ENCODE measurements at places on chromosomes 5 and 9.

GRCh38 chr9:76691517-76692313, 72.5 kb upstream of the PCA3 start:
- no peak for DNase-seq

DNA sequence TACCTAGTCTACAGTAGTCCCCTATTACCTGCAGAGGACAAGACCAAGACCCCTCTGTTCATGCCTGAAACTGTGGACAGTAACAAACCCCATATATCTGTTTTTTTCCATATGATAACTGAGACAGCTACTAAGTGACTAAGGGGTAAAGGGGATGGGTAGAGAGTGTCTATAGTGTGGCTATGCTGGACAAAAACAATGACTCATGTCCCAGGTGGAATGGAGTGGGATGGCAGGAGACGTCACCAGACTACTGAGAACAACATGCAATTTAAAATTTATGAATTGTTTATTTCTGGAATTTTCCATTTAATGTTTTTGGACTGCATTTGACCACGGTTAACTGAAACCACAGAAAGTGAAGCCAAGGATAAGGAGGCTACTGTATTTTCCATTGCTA, 171.8 kb downstream of the AGTPBP1 start:
- no peak for DNase-seq

- DNase-seq = no peak
Measured at GRCh38 chr9:113152699-113153098, 1.9 kb downstream of the SLC31A2 start.

DNA sequence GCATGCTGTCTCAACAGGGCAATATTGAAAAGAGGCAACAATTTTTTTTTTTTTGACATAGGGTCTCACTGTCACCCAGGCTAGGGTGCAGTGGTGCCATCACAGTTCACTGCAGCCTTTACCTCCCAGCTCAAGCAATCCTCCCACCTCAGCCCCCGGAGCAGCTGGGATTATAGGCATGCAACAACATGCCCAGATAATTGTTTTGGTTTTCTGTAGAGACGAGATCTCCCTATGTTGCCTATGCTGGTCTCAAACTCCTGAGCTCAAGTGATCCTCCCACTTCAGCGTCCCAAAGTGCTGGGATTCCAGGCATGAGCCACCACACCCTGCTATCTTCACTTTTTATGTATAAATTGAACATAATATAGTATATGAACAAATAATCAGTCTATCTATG, 47.6 kb downstream of the PRELID2 start:
- DNase-seq = no peak

DNA sequence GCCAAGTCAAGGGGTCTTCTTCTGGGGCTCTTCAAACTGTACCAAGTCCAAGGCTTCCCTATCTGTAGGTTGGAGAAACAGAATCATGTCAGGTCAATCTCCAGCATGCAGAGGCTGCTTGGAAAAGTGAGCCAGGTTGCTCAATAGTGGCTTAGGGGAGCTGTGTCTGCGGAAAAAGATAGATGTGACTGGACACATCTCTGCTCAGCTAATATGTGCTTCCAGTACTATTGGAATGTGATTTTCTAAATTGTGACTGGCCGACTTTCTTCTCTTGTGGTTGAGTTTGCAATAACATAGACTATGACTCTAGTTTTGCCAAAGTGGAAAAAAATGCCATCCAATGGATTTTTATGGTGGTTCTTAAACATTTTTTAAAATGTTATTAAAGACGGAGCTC, 136.7 kb downstream of the BOD1 start:
- DNase-seq = no peak

GRCh38 chr5:154989626-154990025, 23.9 kb upstream of the KIF4B start:
- no peak for DNase-seq

GRCh38 chr5:91651704-91652103, 268.6 kb upstream of the ARRDC3 start:
- DNase-seq = no peak

- peak; percentile 51 for DNase-seq
Measured at GRCh38 chr9:74379718-74380117, 117.4 kb upstream of the RORB start.

- no peak for DNase-seq
Measured at GRCh38 chr5:153573326-153574033, 83.0 kb downstream of the GRIA1 start.

GRCh38 chr9:97682242-97682641, 14.9 kb downstream of the XPA start:
- no peak for DNase-seq
